HS-27A (cell line): ENCODE measurements at places on chromosomes 3 and 15.

DNA sequence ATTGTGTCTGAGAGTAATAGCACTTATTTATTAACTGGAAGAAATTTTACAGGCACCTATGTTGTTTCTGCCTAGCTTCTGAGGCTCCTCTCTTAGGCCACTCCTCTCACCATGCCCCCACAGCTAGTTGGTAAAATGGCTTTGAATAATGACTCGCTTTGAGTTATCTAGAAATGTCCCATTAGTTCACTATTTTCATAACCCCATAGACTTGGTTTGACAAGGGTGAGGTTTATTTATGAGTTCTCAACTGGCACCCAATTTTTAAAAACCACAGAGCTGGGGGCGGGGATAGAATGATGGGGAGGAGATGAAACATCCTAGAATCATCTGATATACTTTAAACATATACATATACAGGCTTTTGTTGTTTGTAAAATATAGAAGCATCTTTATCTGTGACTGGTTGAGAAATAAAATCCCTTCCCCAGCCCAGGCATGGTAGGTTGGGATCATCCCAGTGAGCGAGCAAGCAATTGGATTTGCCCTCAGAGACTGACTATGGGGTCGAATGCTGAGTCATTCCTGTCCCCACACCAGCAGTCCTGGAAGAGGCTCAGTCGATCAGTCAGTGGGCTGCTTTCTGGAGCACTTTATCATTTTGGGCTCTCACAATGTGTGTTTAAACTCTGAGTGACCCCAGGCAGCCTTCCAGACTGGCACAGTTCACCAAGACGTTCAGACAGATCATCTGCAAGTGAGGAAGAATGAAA is 60.2 kb upstream of the TSEN2 start:
- DNase-seq = no peak

GRCh38 chr15:55861115-55861514 is 118.2 kb upstream of the PRTG start:
- DNase-seq = no peak

GRCh38 chr3:13617097-13617738 is 68.3 kb downstream of the FBLN2 start:
- DNase-seq = no peak

- DNase-seq = no peak
Measured at GRCh38 chr3:137694836-137695235, 69.3 kb upstream of the SOX14 start.

DNA sequence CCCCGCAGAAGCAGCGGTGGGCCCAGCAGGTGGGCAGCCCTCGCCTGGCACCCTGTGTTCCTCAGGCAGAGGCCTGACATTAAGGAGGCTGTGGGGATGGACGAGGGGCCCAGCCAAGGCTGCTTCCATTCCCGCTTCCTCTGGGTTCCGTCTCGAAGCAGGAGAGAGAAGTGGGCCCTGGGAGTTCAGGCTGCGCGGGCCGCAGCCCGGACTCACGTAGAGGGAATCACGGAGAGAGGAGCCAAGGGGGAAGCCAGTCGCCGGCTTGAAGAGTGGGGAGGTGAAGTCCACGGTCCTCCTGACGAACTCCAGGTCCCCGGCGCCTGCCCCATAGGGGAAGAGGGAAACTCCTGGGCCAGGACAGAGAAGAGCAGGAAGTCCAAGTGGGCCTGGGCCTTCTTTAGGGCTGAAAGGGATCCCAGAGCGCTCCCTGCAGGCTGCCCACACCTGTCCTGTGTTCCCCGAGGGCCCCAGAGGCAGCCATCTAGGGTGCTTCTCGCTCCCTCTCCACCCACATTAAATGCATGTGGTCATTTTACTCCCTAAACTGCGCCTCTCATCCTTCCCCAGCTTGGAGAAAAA is 37.7 kb downstream of the MUC4 start:
- no peak for DNase-seq

DNA sequence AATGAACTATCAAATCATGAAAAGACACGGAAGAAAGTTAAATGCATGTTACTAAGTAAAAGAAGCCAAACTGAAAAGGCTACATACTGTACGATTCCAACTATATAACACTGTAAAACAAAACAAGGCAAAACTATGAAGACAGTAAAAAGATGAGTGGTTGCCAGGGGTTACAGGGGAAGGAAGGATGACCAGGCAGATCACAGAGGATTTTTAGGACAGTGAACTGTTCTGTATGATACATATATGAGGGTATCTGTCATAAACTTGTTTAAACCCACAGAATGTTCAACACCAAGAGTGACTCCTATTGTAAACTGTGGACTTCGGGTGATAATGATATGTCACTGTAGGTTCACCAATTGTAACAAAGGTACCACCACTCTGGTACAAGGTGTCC is 60.6 kb downstream of the CHSY1 start:
- no peak for DNase-seq

- DNase-seq = no peak
Measured at GRCh38 chr15:74549816-74550215, 8.8 kb downstream of the ARID3B start.
